ENCODE measurements at places on chromosomes 13 and 19.

DNA sequence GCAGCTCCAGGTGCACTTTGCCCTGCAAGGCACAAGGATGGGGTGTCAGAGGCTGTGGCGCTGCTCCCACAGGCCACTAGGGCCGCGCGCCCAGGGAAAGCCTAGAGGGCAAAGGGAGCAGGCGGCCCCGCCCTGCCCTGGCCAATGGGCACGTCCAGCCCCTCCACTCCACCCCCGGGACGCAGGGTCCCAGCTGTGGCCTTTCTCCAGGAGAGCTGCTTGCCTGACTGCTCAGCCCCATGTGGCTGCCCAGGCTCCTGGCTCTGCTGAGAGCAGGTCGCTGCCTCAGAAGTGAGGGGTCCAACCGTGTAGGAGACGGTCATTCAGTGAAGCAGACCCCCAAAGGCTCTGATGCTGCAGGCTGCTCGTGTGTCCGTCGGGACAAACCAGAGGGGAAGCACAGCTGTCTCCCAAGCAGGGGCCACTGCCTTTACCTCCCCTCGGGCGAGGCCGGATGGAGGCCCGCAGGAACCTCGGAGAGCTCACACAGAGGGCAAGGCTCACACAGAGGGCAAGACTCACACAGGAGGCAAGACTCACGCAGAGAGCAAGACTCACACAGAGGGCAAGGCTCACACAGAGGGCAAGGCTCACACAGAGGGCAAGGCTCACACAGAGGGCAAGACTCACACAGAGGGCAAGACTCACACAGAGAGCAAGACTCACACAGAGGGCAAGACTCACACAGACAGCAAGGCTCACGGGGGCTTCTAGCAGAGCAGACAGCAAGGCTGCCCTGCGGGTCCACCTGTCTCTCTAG, 56.2 kb upstream of the C13orf46 start:
- DNase-seq: no peak

GRCh38 chr13:101649488-101650126, 197.1 kb downstream of the ITGBL1 start:
- DNase-seq: no peak

DNA sequence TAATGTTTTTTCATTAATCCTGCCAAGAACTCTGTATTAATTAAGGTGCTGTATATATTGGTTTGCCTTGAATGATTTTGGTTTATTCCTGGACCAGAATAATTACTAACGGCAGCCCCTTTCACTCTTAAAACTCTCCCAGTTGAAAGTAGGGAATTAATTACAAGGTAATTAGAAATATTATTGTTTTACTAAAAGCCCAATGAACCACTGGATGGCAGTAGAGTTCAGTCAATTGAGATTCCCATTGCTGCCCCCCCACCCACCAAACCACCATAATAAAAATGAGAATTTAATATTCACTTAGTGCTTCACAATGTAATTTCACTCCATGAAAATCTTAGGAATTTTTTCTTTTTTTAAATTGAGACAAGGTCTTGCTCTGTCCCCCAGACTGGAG, 13.7 kb downstream of the WBP4 start:
- DNase-seq: peak; percentile 11

DNA sequence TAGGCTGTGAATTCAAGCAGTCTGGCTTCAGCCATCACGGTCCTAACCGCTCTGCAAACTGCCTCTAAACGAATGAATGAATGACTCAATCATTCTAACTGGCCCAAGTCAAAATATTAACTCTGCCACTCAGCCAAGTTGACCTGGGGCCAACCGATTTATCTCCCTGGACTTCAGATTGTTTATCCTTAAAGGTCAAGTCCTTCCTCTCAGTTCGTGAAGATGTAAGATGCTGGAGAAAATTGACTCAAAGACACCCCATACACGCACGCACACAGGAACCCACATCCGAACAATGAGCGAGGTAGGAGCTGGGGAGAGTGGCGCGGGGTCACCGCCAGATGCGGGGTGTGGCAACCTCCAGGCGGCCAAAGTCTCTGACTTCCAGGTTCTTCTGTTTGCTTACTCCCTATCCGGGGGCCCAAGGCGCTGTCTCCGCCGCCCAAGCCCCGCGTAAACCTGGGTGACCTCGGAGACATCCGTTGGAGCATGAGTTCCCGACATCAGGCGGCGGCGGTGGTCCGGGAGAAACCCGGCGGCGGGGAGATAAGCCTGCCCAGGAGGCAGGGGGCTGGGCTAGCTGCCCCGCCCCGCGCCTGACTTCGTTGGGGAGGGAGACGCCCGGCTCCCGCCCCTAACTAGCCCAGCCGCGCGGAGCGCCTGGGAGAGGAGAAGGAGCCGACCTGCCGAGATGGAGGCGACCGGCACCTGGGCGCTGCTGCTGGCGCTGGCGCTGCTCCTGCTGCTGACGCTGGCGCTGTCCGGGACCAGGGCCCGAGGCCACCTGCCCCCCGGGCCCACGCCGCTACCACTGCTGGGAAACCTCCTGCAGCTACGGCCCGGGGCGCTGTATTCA, at the start of gene CYP2S1:
Gene CYP2S1, plus strand, starts transcription at position 646 of the 856 bp plus-strand sequence. Its CDS starts 46 bp downstream, at position 692.
- no peak for DNase-seq

GRCh38 chr13:34578471-34578870, 363.6 kb upstream of the NBEA start:
- DNase-seq: no peak

DNA sequence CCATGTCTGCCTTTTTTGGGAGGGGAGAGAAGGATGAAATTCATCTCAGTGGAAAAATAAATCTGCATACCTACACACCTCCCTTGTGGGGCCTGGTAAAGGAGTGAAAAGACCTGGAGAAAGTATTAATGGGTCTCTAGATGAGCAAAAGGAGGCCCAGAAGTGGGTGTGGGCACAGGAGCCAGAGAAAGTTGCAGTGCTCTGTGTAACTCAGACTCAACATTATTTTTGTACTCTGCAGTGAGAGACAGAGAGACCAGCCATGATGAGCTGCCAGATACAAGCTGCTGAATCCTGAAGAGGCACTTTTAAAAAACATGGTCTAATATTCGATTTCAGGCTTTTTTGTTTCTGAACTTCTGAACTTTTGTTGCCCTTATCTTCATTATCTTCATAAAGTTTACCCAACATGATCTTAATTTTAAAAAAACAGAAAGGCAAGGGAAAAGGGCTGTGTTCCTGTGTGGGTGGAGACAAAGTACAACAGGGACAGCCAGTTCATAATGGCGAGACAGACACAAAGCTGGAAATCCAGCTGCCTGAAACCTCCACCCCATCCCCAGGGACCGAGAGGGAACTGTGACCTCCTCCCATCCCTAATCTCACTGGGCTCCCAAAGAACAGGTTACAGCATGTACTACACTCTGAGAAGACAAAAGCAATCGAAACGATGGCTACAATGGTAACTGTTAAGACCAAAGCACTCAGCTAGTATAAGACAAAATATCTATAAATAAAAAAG, 77.2 kb downstream of the KLF12 start:
- DNase-seq: no peak

DNA sequence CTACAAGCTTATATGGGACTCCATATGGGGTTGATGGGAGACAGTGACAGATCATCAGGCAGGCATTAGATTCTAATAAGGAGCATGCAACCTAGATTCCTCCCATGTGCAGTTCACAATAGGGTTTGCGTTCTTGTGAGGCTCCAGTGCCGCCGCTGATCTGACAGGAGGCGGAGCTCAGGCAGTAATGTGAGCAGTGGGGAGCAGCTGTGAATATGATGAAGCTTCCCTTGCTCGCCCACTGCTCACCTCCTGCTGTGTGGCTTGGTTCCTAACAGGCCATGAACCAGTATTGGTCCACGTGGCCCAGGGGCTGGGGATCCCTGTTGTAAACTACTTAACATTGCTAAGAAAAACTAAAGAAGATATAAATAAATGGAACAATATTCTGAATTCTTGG, 378.4 kb downstream of the KCNRG start:
- DNase-seq: no peak

DNA sequence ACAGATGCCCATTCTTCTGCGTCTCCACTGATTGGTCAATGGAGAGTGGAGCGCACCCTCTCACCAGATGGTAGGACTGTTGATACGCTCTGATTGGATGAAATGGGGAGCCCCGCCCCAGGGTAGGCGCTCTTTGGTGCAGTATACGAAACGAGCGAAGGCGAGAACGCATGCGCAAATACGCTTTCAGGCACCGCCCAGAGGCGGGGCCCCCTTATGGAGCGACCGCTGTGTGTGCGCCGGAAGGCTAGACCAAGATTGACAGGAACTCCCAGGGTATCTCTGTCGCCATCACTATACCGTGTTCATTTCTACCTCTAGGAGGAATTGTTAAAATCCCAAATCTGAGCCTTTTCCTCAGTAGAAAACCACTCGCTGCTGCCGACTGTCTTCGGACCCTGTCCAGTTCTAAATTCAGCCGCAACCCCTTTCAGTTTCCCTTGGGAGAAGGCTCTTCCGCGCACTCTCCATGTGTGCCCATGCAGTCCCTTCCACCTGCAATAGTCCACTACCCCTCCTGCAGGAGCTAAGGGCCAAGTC, 720 bp upstream of the HNRNPL start:
- peak; percentile 99 for DNase-seq

GRCh38 chr19:12872941-12873890, 8.0 kb downstream of the DNASE2 start:
- DNase-seq: no peak

DNA sequence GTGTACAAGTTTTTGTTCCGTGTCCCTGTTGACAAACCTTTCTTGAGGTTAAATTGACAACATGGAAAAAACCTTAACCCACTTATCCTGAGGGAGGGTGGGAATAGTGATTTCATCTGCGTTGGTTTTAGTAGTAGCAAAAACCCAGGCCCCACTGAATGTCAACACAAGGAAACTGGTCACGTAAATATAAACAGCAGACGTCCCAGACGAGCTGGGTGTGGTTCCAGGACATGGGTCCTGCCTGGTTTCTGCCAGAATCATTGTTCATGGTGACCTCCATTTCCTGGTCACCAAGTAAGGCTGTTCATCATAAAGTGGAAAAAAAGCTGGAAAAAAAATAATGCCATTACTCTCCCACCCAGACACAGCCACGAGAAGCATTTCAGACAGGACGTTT, 16.9 kb upstream of the F2RL3 start:
- DNase-seq: no peak

DNA sequence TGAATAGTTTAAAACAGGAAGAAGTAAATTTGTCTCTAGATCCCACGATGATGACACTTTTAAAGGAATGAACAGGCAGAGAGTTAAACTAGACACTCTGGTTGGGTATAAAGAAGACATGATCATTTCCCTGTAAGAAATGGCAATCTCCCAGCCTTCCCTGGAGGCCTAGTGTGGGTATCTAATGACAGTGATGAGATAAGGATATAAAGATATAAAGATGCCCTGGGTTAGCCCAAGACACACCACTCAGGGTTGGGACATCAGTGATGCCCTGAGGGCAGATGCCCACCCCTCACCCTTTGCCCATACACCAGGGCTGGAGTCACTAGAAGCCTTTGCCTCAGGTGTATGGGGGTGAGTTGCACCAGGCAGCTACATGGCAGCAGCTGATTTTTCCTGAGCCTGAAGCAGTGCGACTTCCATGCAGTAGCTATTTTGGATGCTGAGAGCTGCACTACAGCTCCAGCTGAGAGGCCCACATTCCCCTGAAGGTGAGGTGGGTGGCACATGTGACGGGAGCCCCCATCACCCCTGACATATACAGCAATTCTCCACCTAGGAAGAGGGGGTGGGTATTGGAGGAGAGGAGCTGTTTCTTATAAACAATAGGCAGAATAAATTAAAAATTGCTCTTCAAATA, 177.5 kb downstream of the NDFIP2 start:
- DNase-seq: no peak

DNA sequence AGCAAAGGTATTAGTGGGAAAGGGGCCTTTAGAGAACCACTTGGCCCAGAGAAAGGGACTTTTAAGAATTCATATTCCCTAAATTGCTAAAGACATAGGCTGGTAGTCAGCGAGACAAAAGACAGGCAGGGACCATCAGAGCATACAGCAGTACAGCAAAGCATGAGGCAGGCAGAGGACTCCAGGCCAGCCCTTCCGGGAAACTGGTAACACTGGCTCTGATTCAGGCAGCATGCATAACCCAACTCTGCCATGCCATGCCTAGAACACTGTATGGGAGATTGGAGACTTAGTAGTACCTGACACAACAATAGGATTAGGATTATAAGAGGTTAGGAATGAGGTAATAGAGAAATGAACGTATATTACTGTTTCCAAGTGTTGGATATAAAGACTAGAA, 34.9 kb downstream of the CAB39L start:
- no peak for DNase-seq

DNA sequence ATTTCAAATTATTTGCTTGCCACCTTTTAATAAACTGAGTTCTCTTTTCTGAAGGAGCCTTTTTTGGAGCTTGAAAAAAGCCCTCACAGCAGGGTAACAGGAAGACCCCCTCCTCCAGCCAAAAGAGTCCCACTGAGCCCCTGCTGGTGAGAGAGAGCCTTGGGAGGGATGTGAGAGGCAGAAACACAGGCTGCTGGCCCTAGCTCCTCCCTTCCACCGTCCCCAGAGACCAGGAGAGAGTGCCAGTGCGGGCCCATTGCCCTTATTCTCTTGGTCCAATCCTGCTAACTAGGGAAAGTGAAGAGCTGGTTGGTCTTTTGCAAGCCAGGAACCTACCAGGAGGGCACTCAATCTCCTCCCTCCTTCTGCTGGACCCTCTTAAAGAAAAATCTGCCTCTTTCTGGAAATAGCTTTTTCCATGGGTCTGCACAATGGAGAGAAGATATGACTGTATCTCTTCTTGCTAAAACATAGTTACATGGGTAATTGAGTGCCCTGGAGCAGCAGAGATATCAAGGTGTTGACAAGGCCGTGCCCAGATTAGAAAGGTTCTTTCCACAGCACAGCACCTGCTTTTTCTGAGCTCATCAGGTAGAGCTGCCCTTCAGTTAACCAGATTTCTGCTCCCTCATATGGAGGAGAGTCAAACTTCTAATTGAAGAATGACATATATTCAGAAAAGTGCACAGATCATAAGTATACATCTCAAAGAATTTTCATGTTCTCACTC, 113.9 kb downstream of the LRCH1 start:
- DNase-seq: no peak

GRCh38 chr13:24664726-24665409, 15.3 kb upstream of the ATP12A start:
- no peak for DNase-seq

DNA sequence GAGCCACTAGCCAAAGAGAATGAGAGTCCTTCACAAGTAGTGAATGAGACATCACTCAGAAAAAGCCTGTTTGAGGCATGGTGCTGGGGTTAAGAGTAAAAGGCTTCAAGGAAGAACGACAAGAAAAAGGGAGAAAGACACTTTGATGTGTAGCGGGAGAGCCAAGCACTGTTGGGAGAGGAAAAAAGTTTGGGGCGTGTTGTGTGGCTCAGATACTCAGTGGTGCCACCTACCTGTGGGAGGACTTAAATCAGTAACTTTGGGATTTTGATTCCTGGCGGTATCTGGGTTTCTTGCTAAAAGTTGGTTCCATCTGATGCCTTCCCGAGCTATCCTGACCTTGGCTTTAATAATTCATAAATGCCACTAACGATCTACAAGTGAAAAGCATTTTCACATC, 12.3 kb downstream of the ELSPBP1 start:
- no peak for DNase-seq

DNA sequence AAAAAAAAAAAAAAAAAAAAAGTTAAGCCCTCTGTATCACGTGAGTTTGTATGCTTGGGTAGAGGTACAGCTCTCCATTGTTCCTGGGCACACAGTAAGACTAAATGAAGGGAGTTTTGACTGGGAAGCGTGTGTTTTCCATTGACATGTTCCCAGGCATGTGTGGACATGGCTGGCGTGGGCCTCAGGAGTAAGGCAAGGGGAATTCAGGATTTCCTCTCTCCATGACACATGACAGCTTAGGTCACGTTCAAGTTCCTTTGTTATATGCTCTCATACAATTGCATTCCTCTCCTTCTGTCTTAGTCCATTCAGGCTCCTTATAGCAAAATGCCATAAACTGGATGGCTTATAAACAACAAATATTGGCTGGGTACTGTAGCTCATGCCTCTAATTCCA, 17.1 kb upstream of the MAP3K10 start:
- no peak for DNase-seq

Measured in activated CD4-positive, CD25-positive, alpha-beta regulatory T cell treated with anti-CD3 and anti-CD28 coated beads, Interleukin-2, amount 50 U/mL, for 16 hours (primary cell).